ENCODE measurements at places on chromosomes 11 and 22. TPM values are rescaled to one million over a fixed set of nuclear protein-coding genes. Genes with fewer than 3 reads are reported as not detected.

GCAT gene
- total RNA-seq = not detected

PRSS23 gene
- total RNA-seq = not detected

SOX10 gene
- total RNA-seq = not detected

OR4P4 gene
- not detected for total RNA-seq

FOSL1 gene
- not detected for total RNA-seq

FOLR2 gene
- total RNA-seq = 0.75 TPM

GRCh38 chr11:121800731-121801393 lies 315.2 kb downstream of the BLID start:
- H3K4me3 ChIP-seq = no peak overlapping the region
- H3K27me3 ChIP-seq = no peaks in the 10 kb centered on the region
- no peak overlapping the region for H3K27ac ChIP-seq
- H3K4me1 ChIP-seq = no peaks in the 10 kb centered on the region

- H3K4me3 ChIP-seq = no peak overlapping the region
- no peaks in the 10 kb centered on the region for H3K36me3 ChIP-seq
- H3K27ac ChIP-seq = no peak overlapping the region
- no peak for DNase-seq
- no peaks in the 10 kb centered on the region for H3K4me1 ChIP-seq
- H3K27me3 ChIP-seq = no peaks in the 10 kb centered on the region
Observed at GRCh38 chr22:44393066-44393465, 80.3 kb upstream of the SHISAL1 start.

GRCh38 chr11:87219266-87219665 lies 181.5 kb downstream of the TMEM135 start:
- no peaks in the 10 kb centered on the region for H3K36me3 ChIP-seq
- H3K27me3 ChIP-seq = no peaks in the 10 kb centered on the region
- no peak overlapping the region for H3K27ac ChIP-seq
- H3K4me1 ChIP-seq = no peaks in the 10 kb centered on the region
- DNase-seq = no peak

GRCh38 chr11:35629511-35629910 lies 11.3 kb downstream of the FJX1 start:
- H3K27me3 ChIP-seq = no peaks in the 10 kb centered on the region
- no peaks in the 10 kb centered on the region for H3K4me1 ChIP-seq
- no peaks in the 10 kb centered on the region for H3K36me3 ChIP-seq
- DNase-seq = no peak

GRCh38 chr11:85845124-85845631 lies 10.0 kb upstream of the CCDC83 start:
- H3K4me3 ChIP-seq = no peak overlapping the region
- DNase-seq = no peak
- H3K4me1 ChIP-seq = no peaks in the 10 kb centered on the region

GRCh38 chr11:12745787-12746186 lies 71.6 kb downstream of the TEAD1 start:
- no peak for DNase-seq
- no peaks in the 10 kb centered on the region for H3K36me3 ChIP-seq
- no peaks in the 10 kb centered on the region for H3K27me3 ChIP-seq
- H3K27ac ChIP-seq = no peak overlapping the region

GRCh38 chr11:65916391-65916790 lies 2.5 kb downstream of the C11orf68 start:
- H3K27ac ChIP-seq = no peak overlapping the region
- H3K4me1 ChIP-seq = peaks cover 53% of the 10 kb centered on the region

DNA sequence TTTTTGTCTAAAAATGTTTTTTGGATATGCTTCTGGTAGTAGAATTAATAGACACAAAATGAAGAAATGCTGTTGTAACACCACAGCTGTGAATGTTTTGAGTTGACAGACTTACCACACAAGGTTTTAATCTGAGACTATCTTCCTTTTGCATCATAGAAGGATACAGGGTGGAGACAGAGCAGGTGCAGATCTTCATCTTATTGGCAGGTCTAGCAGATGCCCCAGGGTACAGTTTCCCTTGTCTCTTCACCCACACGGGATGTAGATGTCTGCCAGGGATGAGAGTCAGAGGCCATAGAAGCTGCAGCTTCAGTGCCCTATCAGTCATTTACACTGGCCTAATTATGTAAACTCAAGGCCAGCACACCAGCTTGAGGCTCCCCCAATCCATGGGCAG lies 985 bp downstream of the OOSP3 start:
- no peak for DNase-seq
- H3K27me3 ChIP-seq = no peaks in the 10 kb centered on the region
- no peaks in the 10 kb centered on the region for H3K4me1 ChIP-seq
- no peak overlapping the region for H3K4me3 ChIP-seq

- H3K4me3 ChIP-seq = no peak overlapping the region
- peaks cover 16% of the 10 kb centered on the region for H3K4me1 ChIP-seq
- no peaks in the 10 kb centered on the region for H3K36me3 ChIP-seq
- no peak for DNase-seq
- H3K27ac ChIP-seq = no peak overlapping the region
Observed at GRCh38 chr11:64008914-64009633, 22.8 kb downstream of the OTUB1 start.

DNA sequence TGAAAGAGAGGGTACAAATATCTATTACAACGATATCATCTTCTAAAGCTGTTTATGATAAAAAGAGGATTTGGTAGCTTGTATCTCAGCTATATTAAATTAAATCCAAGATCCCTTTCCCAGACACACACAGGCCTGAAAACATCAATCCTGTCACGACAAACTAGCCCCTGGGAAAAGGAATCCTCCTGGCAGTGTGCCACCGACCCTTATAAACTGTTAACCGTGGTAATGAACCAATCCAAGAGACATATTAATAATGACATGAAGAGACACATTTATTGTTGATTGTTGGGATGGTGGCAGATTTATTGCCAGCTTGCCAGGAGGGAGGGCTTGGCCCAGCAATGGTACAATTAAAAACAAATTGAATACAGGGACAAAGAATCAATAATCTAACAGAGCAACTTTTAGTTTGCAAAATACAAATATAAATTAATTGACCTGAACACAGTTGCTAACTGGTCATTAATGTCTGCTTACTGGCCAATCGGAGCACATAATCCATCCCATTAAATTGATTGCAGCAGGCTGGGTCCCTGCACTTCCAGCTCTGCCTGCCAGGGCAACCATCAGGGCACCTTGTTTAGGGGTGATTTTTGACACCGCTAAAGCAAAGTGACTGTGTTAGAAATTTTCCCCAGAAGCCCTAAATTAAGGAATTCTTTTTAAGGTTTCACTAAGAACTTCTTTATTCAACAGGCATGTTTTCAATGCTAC lies 887.6 kb downstream of the OPCML start:
- no peak for DNase-seq
- no peaks in the 10 kb centered on the region for H3K27me3 ChIP-seq
- no peaks in the 10 kb centered on the region for H3K4me1 ChIP-seq
- H3K4me3 ChIP-seq = no peak overlapping the region

DNA sequence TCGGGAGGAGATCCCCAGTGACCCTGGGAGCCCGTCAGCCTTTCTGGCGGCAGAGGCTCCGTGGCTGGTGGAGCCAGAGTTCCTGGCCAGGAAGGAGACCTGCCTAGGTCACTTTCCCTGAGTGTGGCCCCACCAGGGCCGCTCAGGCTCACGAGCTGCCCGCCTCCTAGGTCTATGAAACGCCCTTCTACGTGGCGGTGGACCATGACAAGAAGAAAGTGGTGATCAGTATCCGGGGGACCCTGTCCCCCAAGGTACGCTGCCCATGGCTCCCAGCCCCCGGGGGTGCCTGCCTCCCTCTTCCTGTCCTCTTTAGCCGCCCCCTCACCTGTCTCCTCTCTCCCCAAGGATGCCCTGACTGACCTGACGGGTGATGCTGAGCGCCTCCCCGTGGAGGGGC lies 17.0 kb upstream of the MYRF start:
- H3K4me3 ChIP-seq = no peak overlapping the region
- no peaks in the 10 kb centered on the region for H3K27me3 ChIP-seq
- H3K4me1 ChIP-seq = peaks cover 8% of the 10 kb centered on the region
- no peak for DNase-seq
- no peak overlapping the region for H3K27ac ChIP-seq

GRCh38 chr22:50303515-50303847 lies 4.0 kb downstream of the PLXNB2 start:
- H3K36me3 ChIP-seq = no peaks in the 10 kb centered on the region
- no peak overlapping the region for H3K4me3 ChIP-seq
- H3K27ac ChIP-seq = no peak overlapping the region
- peaks cover 17% of the 10 kb centered on the region for H3K27me3 ChIP-seq
- H3K4me1 ChIP-seq = peaks cover 88% of the 10 kb centered on the region
- DNase-seq = no peak

DNA sequence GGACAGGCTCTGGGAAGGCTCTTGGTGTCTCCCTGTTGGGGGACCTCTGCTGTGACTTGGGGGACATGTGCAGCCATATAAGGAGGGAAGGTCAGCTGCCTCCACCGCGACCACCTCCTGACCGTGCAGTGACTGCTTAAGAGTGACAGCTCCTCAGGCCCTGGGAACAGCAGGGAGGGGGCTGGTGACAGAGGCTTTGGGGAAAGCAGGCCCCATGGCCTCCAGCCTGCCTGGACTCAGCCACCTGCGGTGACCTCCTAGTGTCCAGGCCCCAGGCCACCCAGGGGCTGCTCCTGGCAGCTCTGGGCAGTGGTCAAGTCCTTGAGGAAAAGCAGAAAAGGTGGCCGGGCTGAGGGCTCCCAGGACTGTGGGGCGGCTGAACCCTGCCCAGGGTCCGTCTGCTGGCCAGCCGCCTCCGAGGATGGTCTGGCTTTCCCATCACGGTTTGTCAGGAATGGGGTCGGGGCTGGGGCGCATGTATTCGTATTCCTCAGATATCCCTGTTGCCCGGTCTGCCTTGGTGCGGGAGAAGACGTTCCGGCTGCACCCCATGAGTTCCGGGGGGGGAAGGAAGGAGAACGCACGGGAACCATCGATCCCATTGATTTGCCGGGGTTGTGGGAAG lies 96.8 kb downstream of the WNT7B start:
- no peaks in the 10 kb centered on the region for H3K4me1 ChIP-seq
- no peak overlapping the region for H3K4me3 ChIP-seq
- no peaks in the 10 kb centered on the region for H3K36me3 ChIP-seq
- no peak overlapping the region for H3K27ac ChIP-seq
- H3K27me3 ChIP-seq = peaks cover 9% of the 10 kb centered on the region

DNA sequence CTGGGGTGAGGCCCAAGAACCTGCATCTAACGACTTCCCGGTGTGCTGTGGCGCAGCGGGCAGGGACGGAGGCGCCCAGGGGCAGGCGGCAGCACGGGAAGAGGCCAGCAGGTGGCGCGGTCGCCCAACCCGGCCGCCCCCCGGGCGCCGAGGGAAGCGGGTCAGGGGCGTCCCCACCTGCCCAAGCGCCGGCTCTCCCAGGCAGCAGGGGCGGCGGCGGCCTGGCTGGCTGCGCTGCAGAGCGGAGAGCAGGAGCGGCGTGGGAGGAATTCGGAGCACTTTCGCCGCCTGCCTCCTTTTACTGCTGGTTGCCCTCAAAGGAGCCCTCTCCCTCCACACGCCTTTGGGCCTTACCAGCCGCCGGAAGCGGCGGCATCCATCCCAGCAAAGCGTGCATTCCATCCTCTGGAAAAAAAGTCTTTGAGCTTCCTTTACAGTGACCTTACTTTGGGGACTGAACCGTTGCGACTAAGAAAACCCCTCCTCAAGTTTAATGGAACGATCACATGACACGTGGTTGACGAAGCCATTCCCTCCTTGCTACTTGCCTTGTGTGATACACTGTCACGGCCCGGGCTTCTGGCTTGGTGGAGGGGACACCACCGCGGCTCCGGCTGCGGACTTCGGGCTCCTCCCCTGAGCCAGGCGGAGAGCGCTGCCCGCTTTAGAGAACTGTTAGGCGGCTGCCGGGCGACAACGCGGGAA lies 106.8 kb upstream of the CLMP start:
- H3K36me3 ChIP-seq = no peaks in the 10 kb centered on the region
- no peak overlapping the region for H3K27ac ChIP-seq
- peak; percentile 63 for DNase-seq
- no peaks in the 10 kb centered on the region for H3K27me3 ChIP-seq

- peaks cover 30% of the 10 kb centered on the region for H3K4me1 ChIP-seq
- H3K27me3 ChIP-seq = no peaks in the 10 kb centered on the region
- DNase-seq = peak; percentile 83
- H3K4me3 ChIP-seq = peak overlapping the region; percentile 95
- peaks cover 11% of the 10 kb centered on the region for H3K36me3 ChIP-seq
- peak overlapping the region; percentile 92 for H3K27ac ChIP-seq
Observed at GRCh38 chr11:34053161-34053686, 1.7 kb downstream of the CAPRIN1 start.

- no peak overlapping the region for H3K27ac ChIP-seq
- H3K4me1 ChIP-seq = peaks cover 34% of the 10 kb centered on the region
- no peaks in the 10 kb centered on the region for H3K36me3 ChIP-seq
- peak overlapping the region; percentile 64 for H3K4me3 ChIP-seq
- peak; percentile 73 for DNase-seq
- no peaks in the 10 kb centered on the region for H3K27me3 ChIP-seq
Observed at GRCh38 chr22:50271519-50271970, 1.4 kb upstream of the MAPK11 start.

GRCh38 chr22:42645341-42645937 lies 3.8 kb downstream of the CYB5R3 start:
- H3K27ac ChIP-seq = no peak overlapping the region
- peaks cover 62% of the 10 kb centered on the region for H3K4me1 ChIP-seq
- peaks cover 7% of the 10 kb centered on the region for H3K36me3 ChIP-seq
- H3K27me3 ChIP-seq = no peaks in the 10 kb centered on the region
- no peak for DNase-seq
- H3K4me3 ChIP-seq = no peak overlapping the region

DNA sequence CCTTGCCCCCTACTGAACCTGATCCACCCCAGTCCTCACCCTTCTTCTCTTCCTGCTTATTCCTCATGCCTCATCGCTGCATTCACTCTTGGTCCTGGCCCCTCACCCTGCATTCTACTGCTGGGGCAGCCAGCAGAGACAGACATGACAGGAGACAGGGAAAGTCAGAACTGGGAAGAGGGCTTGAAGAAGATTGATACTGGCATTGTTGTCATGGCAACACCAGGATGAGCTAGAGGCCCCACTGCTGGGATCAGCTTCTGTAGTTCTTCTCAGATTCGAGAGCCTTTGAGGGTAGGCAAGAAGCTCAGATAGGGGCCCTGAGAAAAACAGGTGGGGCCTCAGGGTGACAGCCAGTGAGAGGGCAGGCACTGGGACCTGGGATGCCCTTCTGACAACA lies 264.3 kb downstream of the MIAT start:
- no peaks in the 10 kb centered on the region for H3K27me3 ChIP-seq
- H3K4me3 ChIP-seq = no peak overlapping the region
- no peak for DNase-seq
- H3K4me1 ChIP-seq = no peaks in the 10 kb centered on the region
- H3K27ac ChIP-seq = no peak overlapping the region

All from B cell (primary cell).